ENCODE measurements at places on chromosomes 5 and 9.
A peak's percentile ranks its signal among the peaks of the same experiment; 100 is the strongest.

- peak; percentile 32 for DNase-seq
Observed at GRCh38 chr5:956941-957747, 51.5 kb upstream of the NKD2 start.

GRCh38 chr5:15715967-15716366 lies 216.0 kb downstream of the FBXL7 start:
- DNase-seq: no peak

DNA sequence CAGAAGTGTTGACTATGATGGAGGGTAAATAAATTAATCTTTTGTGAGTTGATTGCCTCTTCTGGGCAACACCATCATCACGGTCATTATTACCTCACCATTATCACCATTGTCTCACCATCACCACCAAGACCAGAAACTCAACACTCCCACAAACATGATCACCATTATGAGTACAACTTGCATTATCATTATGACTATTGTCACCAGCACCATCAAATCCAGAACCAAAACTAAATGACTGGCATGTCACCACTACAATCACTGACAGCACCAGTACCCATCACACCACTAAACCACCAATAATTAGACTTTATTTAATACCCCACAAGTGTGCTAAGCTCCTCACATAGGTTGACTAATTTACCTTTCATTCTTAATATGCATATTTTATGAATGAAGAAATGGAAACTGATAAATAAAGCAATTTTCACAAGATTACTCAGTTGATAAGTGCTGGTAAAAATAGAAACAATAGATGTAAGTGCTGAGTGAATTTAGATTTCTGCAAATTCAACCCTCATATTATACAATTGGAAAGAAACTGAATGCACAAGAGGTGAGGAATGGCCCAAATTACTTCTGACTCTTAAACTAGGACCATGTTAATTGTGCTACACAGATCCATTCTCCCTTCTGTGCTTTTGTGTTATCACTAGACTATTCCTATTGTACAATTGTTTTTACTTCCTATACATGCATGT lies 517.8 kb upstream of the PAPPA start:
- DNase-seq: no peak

- DNase-seq: no peak
Observed at GRCh38 chr5:18069790-18070189, 435.5 kb downstream of the TAF11L14 start.

DNA sequence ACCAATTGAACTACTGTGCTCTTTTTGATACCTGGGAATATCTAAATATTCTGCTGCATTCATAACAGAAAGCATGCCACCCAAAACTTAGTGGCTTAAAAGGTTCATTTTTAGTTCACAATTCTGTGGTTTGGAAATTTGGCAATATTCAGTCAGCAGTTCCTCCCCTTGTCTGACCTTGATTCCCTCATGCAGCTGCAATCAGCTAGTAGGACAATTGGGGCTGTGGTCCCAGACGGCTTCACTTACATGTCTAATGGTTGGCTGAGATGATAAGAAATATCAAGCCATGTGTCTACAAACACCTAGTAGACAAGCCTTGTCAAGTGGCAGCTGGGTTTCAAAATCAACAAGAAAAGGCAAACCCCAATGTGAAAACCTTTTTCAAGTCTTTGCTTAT lies 51.3 kb downstream of the ANXA1 start:
- no peak for DNase-seq

- no peak for DNase-seq
Observed at GRCh38 chr9:14103115-14103514, 210.8 kb downstream of the NFIB start.

- DNase-seq: no peak
Observed at GRCh38 chr9:70683841-70684240, 269.4 kb upstream of the KLF9 start.

GRCh38 chr5:100434815-100435214 lies 100.4 kb upstream of the FAM174A start:
- no peak for DNase-seq

DNA sequence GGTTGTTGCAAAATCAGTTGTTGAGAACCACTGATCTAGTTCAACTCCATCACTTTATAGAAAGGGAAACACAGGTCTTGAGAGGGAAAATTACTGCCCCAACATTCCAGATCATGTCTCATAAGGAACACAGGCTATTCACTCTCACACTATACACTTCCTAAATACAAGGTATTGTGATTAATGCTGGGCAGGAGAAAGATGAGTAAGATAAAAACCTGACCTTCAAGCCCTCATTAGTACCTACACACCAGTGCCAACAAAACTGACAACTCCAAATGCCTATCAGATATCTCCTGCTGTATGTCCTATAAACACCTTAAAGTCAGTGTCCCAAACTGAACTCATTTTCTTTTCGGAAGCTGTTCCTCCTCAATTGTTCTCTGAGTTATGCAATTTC lies 8.2 kb downstream of the GNE start:
- DNase-seq: no peak

GRCh38 chr5:54658010-54658409 lies 140.5 kb downstream of the SNX18 start:
- no peak for DNase-seq

- no peak for DNase-seq
Observed at GRCh38 chr9:2059274-2059929, 44.3 kb downstream of the SMARCA2 start.

DNA sequence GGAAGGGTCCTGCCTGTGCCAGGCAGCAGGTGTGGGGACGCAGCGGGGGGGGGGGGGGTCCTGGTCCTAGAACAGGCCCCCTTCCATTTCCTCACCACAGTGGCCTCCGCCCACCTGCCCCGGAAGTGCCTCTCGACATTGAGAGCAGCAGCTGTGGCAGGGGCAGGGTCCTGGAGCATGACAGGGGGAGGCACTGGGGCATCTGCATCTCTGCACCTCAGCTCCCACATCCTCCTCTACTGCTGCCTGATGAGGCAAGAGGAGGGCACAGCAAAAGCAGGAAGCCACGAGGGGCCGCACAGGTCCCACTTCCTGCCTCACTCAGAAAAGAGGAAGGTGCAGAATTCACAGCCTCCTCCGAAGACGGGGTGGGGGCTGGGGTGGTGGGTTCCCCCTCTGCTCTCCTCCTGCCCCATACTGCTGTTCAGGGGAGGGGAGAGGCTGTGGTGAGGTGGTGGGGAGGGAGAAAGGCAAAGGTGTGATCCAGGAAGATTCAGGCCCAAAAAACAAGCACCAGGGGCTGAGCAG lies 14.8 kb downstream of the AKNA start:
- peak; percentile 57 for DNase-seq

GRCh38 chr9:109149722-109150121 lies 17.3 kb downstream of the FRRS1L start:
- DNase-seq: no peak

DNA sequence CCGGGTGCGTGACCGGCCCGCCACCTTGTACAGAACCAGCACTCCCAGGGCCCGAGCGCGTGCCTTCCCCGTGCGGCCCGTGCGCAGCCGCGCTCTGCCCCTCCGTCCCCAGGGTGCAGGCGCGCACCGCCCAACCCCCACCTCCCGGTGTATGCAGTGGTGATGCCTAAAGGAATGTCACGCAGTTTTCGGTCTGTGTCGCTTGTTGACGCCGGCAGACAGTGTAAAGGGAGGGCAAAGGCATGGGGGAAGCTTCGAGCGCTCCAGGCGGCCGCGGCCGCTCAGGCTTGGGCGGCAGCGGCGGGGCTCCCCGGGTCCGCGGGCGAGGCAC lies 1.3 kb downstream of the LRRC26 start:
- no peak for DNase-seq

- no peak for DNase-seq
Observed at GRCh38 chr5:142846406-142846805, 76.2 kb downstream of the ARHGAP26 start.

- DNase-seq: no peak
Observed at GRCh38 chr5:178532666-178533065, 57.5 kb downstream of the COL23A1 start.

GRCh38 chr9:1879501-1879900 lies 135.6 kb upstream of the SMARCA2 start:
- no peak for DNase-seq

DNA sequence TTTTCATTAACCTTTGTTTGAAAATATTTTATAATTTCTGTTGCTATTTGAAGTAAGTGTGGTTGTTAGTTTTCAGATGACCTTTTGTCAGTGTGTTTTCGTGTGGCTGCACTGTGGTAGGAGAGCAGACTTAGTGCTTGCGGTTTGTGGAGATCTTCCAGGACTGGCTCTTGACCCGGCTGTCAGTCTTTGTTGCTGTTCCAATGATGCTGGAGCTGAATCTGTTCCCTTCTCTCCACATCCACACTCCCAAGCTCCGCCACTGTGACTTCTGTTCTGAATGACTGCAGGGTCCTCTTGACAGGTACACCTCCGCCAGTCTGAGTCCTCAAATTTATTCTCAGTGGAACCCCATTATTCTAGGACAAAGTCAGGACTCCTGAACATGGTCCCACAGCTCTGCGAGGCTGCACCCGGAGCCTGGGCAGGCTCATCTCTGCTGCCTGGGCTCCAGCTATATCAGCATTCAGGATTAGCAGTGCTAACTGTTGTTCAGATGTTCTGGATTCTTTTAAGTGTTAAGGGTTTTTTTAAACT lies 126.0 kb downstream of the WNK2 start:
- no peak for DNase-seq

Measured in stimulated activated CD4-positive, alpha-beta T cell treated with anti-CD3 and anti-CD28 coated beads, Interleukin-12 subunit alpha, Interleukin-12 subunit beta, amount 100 ng/mL, for 24 hours (primary cell).